ENCODE measurements at places on chromosomes 5 and 9.

GRCh38 chr5:172906888-172907287 lies 52.3 kb upstream of the RPL26L1 start:
- DNase-seq = no peak

DNA sequence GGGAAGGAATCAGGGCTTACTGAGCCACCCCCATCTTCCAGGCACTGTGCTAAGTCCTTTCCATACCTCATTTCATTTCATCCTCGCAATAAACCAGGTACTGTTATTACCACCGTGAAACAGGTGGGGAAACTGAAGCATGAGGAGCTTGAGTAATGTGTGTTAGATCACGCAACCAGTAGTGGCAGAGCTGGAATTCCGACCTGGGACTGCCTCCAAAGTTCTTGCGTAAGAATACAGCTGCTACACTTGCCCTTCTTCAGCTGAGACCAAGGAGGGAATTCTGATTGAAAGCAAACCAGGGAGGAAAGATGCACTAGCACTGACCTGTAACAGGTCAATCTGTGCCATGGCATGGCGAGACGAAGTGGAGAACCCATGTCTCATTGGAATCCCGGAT lies 113.4 kb upstream of the MSX2 start:
- DNase-seq = no peak

DNA sequence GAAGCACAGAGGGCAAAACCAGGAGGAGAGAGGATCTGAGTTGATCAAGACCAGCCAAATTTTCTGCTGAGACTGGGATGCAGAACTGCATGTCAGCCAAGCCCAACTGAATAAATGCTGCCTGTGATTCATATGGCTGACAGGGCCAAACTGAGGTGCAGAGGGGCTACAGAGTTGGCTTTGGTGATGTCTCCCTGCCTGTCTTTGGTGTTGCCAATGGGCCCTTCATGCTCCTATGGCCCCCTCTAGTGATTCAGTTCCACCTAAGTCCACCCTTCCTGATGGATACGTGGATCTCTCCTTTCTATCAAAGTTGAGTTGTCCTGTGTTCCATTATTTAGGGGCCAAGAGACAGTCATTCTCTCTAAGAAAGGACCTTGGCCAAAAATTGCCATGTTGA lies 163.6 kb upstream of the TLE4 start:
- no peak for DNase-seq

- DNase-seq = no peak
Measured at GRCh38 chr9:92543972-92544371, 8.2 kb upstream of the ECM2 start.

- no peak for DNase-seq
Measured at GRCh38 chr5:94847019-94847418, 228.6 kb downstream of the SLF1 start.

DNA sequence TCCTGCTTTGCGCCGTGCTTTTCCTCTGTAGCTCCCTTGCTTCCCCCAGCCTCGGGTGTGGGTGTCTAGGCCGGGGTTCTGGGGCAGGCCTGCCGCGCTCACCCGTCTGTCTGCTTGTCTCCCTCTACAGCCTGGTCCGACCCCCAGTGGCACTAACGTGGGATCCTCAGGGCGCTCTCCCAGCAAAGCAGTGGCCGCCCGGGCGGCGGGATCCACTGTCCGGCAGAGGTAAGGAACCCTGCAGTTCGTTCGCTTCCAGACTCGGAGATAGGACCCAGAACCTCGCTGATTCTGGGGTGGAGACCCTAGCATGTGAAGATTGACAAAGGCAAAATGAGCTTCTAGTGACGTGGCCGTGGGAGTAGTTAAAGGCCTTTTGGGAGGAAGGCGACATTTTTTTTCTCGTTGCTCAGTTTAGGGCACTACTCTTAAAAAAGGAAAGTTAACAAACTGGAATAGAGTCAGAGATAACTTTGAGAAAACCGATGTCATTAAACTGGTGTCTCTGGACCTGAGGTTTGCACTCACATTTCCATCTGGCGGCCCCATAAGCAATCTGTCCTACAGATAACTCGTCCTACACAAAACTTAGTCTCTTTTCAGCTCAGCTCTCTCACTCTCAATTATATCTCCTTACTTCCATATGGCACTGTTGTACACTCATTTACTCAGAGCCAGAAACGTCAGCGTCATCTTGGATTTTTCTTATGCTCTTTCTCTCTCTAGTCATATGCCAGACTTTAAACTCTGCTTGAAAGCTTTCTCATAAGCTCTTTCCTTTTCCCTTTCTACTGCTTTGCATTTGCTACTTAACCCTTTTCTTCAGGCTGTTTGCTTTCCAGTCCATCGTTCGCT lies 561 bp downstream of the SEC61B start:
- DNase-seq = no peak

GRCh38 chr5:142324136-142324870 lies 518 bp downstream of the SPRY4 start:
- peak; percentile 66 for DNase-seq

DNA sequence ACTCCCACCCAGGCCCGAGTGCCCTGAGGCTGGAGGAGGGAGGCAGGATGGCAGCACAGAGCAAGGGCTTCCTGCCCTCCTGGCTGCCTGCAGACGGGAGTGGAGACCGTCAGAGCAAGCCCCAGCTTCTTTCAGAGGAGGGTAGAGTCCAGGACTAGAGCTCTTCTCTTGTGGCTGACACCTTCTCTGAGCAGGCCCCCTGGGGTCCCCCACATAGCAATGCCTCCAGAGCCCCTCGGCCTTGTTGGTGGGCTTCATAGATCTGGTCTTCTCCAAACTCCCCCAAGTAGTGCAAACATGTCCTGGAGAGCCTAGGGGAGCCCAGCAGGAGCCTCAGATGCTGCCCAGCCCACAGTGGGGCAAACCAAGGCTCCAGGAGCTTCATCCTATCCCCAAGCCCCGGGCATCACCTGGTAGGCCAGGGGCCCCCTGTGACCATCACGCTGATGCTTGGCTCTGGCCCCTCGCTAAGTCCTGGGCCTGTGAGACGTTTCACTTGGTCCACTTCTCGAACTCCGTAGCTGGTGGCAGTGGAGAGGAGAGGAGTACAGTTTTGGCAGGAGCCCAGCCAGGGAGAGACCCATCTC lies 2.0 kb downstream of the MZB1 start:
- no peak for DNase-seq

- no peak for DNase-seq
Measured at GRCh38 chr5:8288334-8288733, 419.4 kb downstream of the MTRR start.

- DNase-seq = no peak
Measured at GRCh38 chr5:83510260-83510659, 38.7 kb downstream of the VCAN start.

GRCh38 chr9:32247168-32247567 lies 137.3 kb upstream of the ACO1 start:
- DNase-seq = no peak

DNA sequence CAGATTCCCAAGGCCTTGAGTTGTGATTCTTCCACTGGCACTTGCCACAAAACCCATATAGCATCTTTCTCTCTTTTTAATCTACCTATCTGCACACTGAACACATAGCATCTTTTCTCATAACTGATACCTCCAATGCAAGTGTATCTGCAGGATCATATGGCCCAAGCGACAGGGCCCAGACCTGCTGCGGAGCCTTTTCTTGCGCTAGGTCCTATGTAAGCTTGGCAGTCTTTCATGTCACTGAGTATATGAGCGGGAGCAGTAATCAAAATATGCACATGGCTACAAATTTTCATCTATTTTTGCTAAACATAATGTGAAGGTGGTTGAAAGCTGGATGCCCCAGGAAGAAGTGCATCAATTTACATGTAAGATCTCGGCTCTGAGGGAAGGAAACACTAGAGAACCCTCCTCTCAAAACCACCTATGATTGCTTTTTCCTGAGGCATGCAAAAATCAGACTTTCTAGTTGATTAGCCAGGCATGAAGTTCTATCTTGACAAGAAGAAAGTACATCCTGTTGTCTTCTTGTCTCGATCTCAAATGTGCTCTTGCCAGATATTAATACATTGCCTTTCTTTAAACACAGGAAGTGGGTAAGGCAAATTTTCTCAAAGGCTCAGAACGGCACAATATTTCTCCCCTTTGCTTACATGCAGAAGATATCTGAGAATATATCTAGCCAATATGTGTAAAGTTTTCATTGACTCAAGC lies 26.9 kb upstream of the CEMIP2 start:
- DNase-seq = no peak

DNA sequence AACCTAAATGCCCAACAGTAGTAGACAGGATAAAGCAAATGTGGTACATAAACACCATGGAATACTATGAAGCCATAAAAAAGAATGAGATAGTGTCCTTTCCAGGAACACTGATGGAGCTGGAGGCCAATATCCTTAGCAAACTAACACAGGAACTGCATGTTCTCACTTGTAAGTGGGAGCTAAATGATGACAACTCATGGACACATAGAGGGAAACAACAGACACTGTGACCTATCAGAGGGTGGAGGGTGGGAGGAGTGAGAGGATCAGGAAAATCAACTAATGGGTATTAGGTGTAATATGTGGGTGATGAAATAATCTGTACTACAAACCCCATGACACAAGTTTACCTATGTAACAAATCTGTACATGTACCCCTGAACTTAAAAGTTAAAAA lies 505.7 kb downstream of the RAB3C start:
- DNase-seq = no peak

GRCh38 chr5:109485030-109485429 lies 75.3 kb upstream of the PJA2 start:
- peak; percentile 67 for DNase-seq

- DNase-seq = no peak
Measured at GRCh38 chr5:175567954-175568353, 89.6 kb downstream of the SFXN1 start.

DNA sequence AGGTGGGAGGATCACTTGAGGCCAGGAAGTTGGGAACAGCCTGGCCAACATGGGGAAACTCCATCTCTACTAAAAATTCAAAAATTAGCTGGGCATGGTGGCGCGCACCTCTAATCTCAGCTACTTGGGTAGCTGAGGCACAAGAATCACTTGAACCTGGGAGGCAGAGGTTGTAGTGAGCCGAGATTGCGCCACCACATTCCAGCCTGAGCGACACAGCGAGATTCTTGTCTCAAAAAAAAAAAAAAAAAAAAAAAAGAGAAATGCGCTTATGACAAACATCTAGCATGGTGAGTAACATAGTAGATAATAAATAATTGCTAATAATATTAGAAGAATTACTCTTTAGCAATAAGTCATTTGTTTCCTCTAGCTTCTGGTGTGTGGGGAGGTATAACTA lies 25.9 kb downstream of the RUSC2 start:
- no peak for DNase-seq

GRCh38 chr5:61051267-61051666 lies 106.3 kb downstream of the NDUFAF2 start:
- DNase-seq = no peak

DNA sequence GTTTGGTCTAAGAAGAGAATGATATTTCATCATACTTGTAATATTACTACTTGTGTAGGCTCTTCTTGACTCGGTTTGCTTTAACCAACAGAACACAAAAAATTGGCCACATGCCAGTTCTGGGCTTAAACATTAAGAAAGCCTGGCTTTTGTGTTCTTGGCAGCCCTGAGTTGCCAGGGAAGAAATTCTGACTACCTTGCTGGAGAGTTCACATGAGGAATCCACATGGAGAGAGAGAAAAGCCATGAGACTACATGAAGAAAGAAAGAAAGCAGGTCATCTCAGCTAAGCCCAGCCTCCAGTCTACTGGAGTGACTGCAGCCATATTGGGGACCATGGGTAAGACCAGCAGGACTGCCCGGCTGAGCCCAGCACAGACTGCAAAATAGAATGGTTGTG lies 524.8 kb downstream of the RAB3C start:
- DNase-seq = no peak

GRCh38 chr9:13083963-13084528 lies 195.4 kb downstream of the MPDZ start:
- no peak for DNase-seq

DNA sequence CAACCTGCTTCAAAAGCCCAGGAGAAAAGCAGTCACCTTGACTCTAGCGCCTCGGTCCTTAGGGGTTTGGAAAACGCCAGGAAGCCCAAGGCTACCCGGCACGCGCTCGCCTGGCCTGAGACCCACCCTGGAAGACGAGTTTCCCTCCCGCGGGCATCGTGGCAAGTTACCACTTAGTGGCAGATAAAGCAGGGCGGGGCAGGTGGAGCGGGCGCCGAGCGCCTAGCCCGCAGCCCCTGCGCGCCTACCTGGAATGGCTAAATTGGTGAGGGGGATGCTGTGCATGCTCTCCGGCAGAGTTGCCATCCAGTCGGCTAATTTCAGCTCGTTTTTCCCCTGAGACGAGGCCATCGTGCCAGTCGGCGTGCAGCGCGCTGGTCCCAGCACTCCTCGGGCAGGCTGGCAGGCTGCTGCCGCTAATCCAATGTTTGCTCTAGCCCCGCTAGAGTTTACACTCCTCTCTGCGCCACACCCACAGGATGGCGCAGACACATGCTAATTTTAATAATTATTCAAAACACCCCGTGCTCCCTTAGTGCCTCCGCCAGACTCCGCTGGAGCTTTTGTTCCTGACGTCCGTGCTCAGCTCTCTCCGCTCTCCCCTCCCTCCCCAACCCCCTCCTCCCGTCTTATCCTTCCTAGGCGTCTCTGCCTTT lies at the start of gene PLCXD3:
Gene PLCXD3 (minus strand): TSS at position 426 of the 656 bp plus-strand sequence. CDS start 75 bp downstream, at position 351.
- DNase-seq = peak; percentile 43

GRCh38 chr5:53206562-53206961 lies 97.0 kb upstream of the MOCS2 start:
- no peak for DNase-seq

DNA sequence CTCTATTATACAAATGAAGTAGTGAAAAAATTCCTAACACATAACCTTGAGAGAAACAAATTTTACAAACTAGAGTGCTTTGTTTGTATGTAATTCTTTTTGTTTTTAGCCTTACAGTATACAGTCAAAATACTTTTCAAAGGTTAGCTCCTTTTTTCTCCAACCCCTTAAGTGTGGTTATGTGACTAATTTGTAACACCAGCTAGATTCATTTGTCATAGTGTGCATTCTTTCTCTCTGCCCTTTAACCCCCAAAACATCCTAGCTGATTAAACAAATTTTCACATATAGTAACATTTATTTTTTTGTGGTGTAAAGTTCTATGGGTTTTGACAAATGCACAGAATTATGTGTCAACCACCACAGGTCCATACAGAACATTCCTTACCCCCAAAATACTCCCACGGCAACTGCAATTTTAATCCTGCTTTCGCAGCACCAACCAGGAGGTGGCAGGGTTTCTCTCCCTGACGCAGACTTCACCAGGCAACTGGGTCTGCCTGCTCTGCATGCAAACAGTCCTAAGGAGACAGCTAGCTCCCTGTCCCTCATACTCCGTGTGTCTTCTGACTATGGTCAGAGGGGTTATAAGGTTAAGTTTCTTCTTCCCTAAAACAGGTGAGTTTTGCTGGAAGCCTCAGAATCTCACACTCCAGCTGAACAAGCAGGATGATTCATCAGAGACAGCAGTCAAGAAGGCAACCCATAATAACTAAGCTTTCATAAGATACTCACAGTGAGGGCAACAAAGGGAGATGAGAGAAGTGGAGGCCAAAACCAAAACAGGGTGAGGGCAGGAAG lies 44.5 kb upstream of the NR5A1 start:
- DNase-seq = peak; percentile 63
